ENCODE measurements at places on chromosomes 13 and 19.

DNA sequence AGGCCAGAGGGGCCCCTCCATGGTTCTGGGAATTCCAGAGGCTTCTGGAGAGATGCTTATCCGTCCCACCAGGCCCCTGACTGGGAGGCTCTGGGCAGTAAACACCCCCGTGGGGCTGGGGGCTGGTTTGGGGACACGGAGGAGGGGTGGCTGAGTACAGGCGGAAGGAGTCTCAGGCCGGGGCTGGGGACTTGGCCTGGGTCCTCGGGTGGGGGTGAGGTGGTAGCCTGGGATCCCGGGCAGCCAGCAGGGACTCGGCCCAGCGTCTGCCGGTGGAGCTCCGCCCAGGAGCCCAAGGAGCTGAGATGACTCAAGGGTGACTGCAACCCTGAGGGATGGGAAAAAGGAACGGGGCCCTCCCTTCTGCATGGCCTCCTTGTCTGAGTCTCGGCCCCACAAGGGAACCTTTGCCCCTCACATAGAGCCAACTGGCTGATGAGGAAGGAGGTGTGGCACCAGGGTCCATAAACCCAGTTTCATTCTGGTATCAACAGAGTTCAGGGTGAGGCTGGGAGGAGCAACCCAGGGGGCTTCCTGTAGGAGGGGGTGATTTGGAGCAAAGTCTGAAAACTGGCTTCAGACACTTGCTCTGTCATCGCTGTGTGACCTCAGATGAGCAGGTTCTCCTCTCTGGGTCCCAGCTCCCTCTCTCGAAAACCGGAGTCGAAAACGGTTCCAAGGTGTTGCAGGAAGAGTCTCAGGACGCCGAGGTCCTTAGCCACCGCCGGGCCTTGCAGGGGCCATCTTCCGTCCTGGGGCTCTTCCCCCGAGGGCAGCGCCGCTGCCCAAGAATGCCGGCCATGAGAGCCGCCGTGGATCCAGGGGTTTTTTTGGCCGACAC, 809 bp downstream of the MISP start:
- no peak for DNase-seq

- DNase-seq: no peak
These were observed 57.2 kb downstream of the COG6 start for GRCh38 chr13:39712626-39713025.

GRCh38 chr13:114096811-114097211, 35.6 kb downstream of the RASA3 start:
- no peak for DNase-seq

GRCh38 chr13:88022431-88023208, 351.4 kb downstream of the SLITRK5 start:
- no peak for DNase-seq

DNA sequence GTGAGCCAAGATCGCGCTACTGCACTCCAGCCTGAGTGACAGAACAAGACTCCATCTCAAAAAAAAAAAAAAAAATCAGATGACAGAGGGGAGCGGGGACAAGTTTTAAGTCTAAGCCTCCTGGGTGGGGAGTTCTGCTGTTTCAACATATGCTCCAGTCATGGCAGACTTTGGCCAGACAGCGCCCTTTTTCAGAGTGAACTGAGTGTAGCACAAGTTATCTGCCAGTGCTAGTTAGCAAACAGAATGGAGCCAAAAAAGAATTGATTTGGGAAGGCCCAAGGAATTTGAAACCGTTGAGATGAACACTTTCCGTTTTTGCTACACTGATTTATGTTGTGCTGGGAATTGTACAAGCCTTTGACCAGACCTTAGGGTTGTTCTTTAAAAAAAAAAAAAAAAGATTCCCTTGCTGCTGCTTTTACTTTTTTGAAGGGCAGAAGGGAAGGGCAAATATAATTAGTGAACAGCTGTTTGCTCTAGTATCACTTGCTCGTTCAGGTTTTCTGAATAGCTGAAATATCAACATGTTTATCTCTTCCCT, 5.7 kb downstream of the ACTN4 start:
- DNase-seq: no peak

GRCh38 chr19:51359294-51359693, 6.9 kb downstream of the ETFB start:
- DNase-seq: no peak

DNA sequence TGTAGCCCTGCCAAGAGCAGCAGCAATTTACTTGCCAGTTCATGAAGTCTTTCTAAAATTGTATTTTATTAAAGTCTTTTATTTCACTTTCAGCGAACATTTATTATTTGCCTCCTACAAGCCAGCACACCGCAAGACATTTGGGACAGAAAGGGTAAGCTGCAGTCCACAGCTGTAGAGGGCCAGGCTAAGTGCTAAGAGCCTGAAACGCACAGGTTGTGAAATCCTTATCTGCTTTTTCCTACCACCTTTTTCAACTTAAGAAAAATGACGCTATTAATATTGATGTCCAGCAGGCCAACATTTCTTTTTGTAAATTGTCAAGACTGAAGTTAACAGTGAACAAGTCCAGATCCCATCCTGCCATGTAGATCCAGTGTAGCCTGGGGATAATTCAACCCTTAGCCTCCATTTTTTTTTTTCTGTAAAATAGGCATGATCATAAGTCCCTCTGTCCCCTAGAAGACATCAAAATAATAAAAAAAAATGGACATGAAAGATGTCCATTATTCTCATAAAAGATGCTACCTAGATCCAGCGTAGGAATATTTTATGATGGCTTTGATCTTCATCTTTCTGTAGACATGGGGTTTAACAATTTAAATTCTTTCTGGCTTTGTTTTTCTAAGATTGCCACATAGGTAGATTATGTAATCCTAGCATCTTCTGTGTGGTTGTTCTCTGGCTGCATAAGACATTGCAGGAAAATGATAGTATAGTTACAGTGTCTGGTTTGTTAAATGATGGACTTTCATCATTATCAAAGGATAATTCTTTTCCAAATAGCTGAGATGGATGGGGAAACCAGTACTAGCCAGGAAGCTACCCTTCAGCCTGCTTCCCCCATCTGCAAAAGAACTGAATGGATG, 128.4 kb downstream of the SHISA2 start:
- no peak for DNase-seq

All from GM12892 (cell line).